ENCODE measurements at places on chromosomes 12 and 14.

DNA sequence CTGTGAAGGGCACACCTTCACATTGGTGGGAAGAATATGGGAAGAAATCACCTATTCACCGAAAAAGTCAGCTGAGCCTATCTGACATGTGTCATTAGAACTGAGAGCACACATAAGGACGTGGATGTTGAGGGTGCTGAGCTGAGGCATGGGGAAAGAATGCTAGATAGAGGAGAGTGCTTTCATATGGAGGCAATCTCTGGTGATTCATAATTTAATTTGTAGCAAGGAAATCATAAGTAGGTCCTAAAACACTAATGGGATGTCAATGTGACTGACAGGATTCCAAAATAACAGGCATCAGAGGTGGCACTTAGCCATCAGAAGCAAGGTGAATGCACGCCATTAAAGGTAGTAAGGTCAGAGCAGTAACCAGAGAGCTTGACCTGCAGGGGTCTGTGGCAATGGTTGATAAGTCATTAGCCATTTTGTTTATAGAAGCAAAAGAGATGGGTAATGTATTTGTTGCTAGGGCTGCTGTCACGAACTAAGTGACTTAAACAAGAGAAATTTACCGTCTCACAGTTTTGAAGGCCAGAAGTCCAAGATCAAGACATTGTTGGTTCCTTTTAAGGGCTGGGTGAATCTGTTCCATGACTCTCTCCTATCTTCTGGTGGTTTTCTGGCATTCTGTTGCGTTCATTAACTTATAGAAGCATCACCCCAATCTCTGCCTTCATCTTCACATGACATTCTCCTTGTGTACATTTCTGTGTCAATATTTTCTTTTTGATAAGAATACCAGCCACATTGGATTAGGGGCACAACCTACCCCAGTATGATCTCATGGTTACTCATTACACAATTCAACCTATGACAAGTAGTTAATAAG is 69.3 kb downstream of the ANKS1B start:
- DNase-seq = no peak

GRCh38 chr14:63483315-63483714 is 59.9 kb downstream of the PPP2R5E start:
- DNase-seq = no peak

DNA sequence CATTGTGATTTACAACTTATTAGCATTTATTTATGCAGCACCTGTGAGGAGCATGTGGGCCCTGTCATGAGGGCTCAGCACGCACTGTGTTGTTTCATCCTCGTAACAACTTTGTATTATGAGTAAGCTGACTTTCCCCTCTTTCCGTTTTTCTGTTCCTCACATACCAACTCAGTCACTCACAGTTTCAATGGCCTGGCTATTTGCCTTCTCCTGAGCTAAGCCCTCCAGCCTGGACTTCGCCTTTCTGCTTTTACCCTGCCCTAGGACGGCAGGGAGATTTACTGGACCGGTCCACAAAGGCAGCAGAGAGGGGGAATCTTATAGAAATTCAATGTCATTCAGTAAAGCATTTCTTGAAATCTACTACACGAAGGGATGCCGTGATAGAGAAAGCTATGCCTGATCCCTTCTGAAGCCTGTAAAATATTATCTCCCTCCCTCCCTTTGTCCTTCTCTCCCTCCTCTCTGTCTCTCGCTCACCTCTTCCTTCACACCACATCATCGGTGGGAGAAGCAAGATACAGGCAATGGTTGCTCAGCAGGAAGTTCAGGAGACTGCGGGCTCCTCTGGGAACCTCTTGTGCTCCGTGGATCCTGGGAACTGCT is 219.2 kb upstream of the TBX3 start:
- no peak for DNase-seq

DNA sequence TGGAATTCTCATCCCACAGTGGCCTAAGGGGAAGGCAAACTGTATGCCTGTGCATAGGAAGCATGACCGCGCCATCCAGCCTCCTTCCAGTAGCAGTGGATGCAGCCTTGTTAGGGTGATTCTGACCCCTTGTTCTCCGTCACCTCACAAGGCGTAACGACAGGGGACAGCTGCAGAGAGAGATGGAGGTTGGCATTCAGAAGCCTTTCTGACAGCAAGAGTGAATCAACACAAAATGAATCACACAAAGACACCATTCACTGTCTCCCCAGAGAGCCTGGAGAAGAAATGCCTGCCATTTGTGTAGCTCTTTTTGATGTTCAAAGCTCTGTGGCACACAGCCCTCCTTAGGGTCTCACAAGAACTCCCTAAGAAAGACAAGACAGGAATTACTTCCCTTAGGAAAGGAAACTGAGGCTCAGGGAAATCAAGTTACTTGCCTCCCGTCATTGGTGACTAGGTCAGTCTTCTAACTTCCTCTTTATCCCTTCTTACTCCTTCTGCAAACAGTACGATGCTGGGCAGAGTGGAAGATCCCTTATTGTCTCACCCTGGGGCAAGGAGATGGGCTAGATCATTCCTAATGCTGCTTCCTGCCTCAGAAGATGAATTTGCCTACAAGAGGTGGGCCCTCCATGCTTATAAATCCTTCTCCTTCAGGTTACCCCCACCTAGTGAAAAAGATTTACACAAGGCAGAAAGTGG is 280.9 kb downstream of the CACNA1C start:
- DNase-seq = no peak

- DNase-seq = no peak
Measured at GRCh38 chr14:38065106-38065762, 142.5 kb upstream of the SSTR1 start.

DNA sequence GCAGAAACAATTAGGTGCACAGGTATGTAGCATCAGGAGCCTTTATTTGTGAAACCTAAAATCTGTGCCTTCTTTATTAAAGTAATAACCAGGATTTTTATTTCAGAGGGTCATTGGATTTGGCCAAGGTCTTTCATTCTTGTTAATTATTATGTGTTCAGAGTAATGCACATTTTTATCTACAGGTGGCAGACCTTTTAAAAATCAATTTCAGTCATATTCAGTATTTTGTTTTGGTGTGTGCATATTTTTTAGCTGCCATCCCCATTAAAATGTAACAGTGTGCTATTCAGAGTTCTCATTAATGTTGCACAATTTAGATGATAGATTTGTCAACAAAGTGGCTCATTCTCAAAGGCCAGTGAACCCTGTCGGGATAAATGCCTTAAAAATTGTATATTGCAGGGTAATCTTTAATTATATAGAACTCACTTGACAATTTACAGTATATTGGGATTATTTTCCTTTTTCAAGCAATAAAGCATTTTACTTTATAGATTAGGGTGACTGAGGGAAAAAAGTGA is 319.3 kb upstream of the SOX5 start:
- DNase-seq = no peak

DNA sequence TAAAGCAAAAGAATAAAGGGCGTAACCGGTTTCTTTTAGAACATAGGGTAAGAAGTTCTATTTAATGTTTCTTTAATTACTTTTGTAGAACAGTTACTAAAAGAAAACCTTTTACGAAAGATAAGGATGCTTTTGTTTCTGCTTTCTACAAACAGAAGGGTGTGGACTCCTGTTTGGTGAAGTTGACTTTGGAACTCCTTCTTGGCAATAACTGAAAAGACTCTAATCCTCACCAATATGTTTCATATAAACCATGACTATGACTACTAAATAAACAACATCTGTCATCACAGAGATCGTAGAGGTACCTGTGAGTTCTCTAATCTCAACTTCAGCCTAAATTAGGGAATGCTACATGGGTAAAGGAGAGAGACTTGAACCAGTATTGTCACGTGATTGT is 210.8 kb upstream of the FLRT2 start:
- DNase-seq = no peak

GRCh38 chr14:77086951-77087350 is 11.1 kb upstream of the CIPC start:
- no peak for DNase-seq

DNA sequence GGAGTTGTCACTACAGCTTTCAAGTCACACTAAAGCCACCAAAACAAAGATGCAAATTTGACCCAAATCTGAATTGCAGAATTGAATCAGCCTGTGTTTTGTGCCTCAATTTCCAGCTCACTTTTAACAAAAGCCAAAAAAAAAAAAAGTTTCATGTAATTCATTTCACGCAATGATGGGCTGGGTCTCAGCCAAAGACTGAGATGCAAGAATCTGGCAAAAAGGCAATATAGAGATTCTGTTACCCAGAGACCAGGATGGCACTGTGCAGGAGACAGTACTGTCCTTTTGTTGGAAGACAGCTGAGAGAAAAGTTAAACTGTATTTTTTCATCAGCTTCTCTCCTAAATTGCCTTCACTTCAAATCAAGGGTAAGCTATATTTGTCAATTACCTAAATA is 205.7 kb upstream of the NPAS3 start:
- no peak for DNase-seq

GRCh38 chr12:79020106-79020505 is 155.5 kb downstream of the SYT1 start:
- no peak for DNase-seq

GRCh38 chr12:3838076-3838475 is 35.1 kb downstream of the PARP11 start:
- no peak for DNase-seq

DNA sequence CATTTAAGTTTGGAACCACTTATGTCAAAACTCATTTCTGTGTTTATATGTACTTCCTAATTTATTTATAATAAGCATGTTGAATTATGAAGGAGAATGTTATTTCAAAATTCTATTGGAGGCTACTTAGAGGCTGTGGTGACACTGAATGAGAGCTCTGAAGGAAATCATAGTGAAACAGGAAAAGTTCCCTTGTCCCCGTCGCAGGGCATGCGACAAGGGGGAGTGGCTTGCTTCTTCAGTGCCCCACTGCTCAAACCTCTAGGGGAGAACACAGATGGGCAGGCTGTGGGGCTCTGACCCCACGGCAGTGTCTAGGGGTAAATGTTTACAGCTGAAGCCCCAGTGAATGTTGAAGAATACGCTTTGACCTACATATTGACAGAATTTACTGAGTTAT is 261.9 kb downstream of the RAD51B start:
- DNase-seq = no peak

DNA sequence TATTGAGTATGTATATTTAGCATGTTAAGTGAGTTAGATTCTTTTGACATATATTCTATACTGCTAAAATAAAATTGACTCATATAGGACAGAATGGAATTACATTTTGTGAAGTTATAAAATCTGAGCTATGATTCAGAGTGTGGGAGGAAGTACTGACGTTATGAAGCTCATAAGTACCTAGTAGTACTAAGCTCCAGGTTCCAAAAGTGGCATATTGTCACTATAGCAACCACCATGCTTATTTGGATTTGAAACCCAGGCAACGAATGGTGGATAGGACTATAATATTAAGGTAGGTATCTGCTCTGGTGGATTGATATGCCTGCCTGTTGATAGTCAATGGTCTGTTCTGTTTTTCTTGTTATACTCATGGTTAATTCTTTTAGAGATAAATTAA is 2.2 kb upstream of the FBXO33 start:
- no peak for DNase-seq

- no peak for DNase-seq
Measured at GRCh38 chr12:122062832-122063693, 15.5 kb upstream of the MLXIP start.

- no peak for DNase-seq
Measured at GRCh38 chr12:113069149-113069548, 12.6 kb downstream of the DTX1 start.

- DNase-seq = no peak
Measured at GRCh38 chr14:101410126-101410525, 151.2 kb upstream of the DIO3 start.

DNA sequence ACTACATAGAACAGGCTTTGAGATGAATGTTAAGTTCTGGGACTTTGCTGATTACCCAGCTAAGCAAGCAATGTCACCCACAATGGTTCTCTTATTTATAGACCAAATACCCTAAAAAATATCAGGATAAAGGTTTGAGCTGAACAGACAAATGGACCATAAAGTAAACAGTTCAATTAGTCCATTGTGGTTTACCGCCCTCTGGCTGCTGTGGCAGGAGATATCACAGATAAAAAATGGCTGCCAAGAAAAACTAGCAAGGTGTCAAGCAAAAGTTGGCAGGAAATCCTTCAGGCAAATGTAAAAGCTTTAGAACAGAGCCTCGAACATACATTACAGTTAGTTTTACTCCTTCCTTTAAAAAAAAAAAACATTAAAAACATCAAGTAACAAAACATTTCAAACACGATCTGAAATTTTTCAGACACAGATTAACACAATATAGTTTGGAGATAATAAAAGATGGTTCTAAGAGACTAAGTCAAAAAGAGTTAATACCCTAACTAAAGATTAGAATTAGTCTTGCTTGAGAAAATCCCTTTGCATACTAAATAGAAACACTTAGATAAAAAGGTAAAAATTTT is 41.3 kb downstream of the MED13L start:
- peak; percentile 42 for DNase-seq

DNA sequence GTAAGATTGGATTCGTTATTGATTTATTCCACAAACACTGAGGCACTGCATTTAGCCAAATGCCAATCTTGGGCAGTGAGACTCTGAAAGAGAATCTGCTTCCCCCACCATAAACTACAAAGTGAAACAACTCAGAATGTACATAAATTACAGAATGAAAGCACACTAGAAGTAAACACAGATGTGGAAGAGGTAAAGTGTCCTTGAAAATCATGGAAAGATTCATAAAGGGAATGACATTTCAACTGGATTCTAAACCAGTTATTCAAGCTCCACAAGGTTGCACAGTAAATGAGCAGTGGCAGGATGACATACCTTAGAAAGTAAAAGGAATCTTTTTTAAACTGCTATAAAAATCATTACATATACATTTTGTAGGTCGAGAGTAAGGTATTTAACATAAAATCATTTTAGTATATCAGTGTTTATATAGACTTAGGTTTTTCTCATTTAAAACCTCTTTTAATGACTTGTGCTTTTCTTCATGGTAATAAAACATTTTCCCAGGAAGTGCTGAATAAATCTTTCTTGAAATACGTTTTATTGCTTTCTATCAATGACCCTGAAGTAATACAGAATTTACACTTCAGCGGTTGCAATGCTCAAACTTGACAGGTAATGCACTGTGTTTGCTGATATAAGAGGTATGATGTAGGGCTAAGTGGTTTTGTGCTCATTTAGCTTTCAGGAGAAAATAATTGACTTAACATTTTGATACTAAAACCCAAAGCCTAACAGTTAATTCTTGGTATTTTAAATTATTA is 270.6 kb downstream of the NAV3 start:
- no peak for DNase-seq

DNA sequence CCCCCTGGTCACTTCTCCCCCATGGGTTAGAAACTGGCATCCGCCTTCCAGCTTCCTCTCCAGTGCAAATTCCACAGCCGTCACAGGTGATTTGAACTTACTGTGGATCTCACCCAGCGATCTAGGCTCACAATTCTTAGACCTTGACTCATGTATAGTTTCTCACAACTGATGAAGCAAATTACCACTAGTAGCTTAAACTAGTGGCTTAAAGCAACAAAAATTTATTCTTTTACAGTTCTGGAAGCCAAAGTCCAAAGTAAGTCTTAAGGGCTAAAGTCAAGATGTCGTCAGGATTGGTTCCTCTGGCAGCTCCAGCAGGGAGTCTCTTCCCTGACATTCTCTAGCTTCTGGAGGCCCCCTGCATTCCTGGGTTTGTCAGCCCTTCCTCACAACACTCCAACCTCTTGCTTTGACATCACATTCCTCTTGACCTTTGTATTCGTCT is 117.4 kb downstream of the KTN1 start:
- DNase-seq = no peak

GRCh38 chr12:47881826-47882427 is 22.9 kb downstream of the VDR start:
- DNase-seq = no peak
